ENCODE measurements at places on chromosomes 7 and 10.
A peak's percentile ranks its signal among the peaks of the same experiment; 100 is the strongest.

DNA sequence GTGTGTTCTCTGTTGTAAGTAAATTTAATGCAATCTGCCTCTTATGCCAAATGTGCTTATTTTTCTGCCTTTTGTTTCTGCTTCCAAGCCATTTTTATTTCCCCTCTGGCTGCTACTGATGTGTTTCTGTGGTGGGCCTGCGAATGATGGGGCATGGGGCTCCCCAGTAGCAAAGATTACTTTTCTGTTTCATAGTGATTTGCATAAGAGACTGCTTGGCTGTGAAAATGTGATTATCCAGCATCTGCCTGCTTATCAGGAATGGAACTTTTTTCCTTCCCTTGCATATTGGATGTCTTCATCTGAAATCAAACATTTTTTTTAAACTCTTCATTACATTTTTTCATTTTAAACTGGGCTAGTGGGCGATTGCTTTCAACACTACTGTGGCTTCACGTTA lies 57.7 kb upstream of the BTBD16 start:
- DNase-seq: no peak

- DNase-seq: no peak
Measured at GRCh38 chr10:71132321-71132810, 80.0 kb upstream of the UNC5B start.

- no peak for DNase-seq
Measured at GRCh38 chr7:116028787-116029186, 1.8 kb downstream of the TFEC start.

- no peak for DNase-seq
Measured at GRCh38 chr7:25087855-25088254, 37.2 kb downstream of the CYCS start.

GRCh38 chr10:133027482-133027881 lies 60.2 kb upstream of the ADGRA1 start:
- no peak for DNase-seq

GRCh38 chr7:81327468-81328266 lies 408.8 kb upstream of the SEMA3C start:
- no peak for DNase-seq

GRCh38 chr10:129330211-129330610 lies 136.8 kb upstream of the MGMT start:
- no peak for DNase-seq

GRCh38 chr10:124044143-124044862 lies 49.1 kb downstream of the CHST15 start:
- no peak for DNase-seq

DNA sequence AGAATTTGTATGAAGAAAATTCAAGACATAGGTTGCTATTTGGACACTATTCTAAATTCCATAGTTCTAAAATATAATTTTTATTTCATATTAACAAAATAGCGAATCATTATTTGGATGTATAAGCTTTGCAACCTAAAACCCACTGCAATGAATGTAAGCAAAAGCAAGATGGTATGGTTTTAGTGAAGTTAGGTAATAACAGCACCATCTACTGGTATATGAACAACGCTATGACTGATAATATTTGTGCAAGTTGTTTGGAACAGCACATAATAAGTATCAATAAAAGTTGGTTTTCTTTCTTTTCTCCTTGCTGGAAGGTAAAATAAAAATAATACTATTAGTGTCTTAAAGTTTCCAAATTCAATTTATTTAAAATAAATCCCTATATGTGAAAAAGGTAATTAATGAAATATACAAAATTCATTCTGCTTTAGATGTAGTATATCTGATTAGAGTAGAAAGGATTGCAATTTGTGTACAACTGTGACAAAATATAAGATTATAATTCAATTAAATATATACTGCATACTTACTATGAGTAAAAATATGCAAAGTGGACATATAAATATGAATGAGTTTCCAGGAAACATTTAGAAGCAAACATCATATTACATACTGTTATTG lies 79.0 kb upstream of the LSM8 start:
- DNase-seq: peak; percentile 35

DNA sequence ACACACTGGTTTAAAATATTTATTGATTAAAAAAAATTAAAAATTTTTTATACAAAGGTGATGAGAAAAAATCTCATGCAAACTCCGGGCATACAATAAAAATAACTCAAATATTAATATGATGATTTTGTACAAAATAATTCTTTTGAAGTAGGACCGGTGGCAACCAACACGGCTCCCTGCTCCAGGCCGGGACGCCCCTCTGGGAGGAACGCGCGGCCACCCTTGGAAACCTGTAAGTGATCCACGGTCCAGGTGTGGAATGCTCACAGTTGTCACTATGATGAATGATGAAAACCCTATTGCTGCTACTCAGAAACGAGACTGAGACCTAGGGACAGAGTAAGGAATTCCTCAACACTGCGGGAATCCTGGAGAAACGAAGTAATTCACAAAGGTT lies 219.1 kb downstream of the TCERG1L start:
- DNase-seq: no peak

GRCh38 chr7:95240921-95241320 lies 83.4 kb downstream of the PON1 start:
- DNase-seq: no peak

GRCh38 chr7:138842111-138842510 lies 44.1 kb upstream of the ATP6V0A4 start:
- peak; percentile 87 for DNase-seq

DNA sequence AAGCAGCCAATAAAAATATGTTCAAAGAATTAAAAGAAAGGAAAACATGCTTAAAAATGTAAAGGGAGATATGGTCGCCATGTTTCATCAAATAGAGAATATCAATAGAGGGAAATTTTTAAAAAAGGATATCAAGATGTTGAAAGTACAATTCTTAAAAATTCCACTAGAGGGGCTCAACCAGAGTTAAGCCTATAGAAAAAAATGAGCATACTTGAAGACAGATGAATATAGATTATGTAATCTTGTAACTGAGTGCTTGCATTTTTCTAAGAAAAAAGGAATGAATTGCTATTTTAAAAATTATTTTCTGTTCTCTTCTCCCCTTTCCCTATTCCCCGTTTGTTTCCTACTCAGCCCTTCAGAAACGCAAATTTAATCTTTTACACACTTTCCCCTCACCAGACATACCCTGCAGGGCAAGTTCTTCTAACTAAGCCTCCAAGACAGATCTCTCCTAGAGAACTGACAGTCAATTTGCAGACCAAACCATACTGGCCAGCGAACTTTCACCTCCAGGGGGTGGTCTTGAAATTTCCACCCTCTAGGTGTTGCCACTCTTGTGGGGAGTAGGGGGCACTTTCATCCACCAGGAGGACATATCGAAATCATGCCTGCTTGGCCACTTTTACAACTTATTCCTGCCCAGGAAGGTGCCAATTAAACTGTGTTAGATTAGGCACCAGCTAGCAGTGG lies 67.7 kb downstream of the NSUN6 start:
- DNase-seq: no peak

DNA sequence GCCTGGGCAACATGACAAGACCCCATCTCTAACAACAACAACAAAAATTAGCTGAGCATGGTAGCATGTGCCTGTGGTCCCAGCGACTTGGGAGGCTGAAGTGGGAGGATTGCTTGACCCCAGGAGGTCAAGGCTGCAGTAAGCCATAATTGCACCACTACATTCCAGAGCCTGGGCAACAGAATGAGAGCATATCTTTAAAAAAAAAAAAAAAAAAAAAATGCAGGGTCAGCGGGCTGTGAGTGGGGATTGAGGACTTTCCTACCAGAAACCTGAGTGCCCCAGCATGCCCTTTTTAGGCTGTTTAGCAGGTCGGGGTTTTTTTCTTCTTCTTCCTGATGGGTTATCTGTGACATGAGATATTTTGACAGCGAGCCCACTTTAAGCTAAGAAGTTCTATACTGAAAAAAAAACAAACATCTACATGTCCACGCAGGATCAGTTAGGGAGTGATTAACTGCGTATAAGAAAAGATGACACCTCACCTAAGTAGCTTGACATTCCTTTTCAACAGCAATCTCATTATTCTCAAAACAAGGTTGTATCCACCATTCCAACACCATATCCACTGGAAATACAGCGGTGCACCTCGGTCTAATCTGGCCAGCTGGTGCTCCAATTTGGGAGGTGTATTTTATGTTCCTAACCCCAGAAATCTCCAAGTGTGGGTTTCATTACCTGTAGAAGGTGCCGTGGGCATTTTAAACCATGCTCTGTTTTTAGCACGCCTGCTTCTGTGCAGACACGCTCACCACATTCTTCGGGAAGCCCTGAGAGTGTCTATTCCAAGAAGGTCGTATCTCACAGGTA lies 13.8 kb upstream of the RFC2 start:
- no peak for DNase-seq

DNA sequence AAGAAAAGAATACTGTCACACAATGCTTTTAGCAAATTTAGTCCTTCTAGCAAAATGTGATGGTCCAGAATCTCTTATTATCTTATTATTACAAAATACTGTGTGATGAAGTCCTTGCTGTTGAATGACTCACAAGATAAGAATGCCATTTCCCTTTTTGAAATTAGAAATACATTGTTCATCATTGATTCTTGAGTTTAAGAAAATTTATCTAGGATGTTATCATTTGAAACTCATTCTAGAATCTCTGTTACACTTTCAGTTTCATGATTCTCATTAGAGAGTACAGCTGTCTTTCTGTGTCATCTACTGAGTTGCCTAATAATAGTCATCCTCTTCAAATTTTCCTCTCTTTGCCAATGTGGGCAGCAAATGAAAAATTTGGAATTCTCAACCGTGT lies 9.6 kb downstream of the ZKSCAN5 start:
- DNase-seq: no peak

- no peak for DNase-seq
Measured at GRCh38 chr10:129498680-129499079, 31.6 kb downstream of the MGMT start.

DNA sequence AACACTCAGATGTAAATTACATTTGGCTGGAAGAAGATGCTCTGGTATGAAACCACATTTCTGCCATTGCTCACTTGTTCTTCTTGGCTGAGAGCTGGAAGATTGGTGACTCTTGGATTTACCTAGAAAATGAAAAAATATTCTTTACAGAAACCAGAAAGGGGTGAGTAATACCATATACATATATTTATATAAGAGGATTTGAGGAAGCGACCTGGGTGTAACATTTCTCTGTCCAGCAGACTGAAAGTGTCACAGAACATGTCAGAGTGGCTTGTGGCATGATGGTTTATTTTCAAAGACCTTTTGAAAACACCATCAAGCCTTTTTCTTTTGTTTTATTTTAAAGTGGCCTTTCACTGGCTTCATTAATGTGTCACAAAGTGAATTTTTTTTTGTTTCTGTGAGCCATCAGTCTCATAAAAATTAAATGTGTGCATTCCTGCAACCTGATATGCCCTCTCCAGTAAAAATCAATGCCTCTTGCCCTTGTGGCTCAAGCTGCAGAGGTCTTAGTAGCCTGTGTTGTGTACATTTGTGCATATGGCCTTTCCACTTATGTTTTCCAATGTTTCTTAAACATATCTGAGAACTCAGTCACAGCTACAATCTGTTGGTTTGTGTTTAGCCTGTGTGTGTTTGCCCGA lies 23.5 kb downstream of the CREB5 start:
- no peak for DNase-seq
